Left renal pelvis (tissue), 4 donors: ENCODE measurements at places on chromosomes 11 and 22.
A peak's percentile ranks its signal among the peaks of the same experiment; 100 is the strongest.

GRCh38 chr11:125300791-125301218 is 136.3 kb downstream of the PKNOX2 start:
- no peak for DNase-seq

- DNase-seq: peak; percentile 10
These were observed 1.9 kb downstream of the SLC43A3 start for GRCh38 chr11:57424792-57425564.

DNA sequence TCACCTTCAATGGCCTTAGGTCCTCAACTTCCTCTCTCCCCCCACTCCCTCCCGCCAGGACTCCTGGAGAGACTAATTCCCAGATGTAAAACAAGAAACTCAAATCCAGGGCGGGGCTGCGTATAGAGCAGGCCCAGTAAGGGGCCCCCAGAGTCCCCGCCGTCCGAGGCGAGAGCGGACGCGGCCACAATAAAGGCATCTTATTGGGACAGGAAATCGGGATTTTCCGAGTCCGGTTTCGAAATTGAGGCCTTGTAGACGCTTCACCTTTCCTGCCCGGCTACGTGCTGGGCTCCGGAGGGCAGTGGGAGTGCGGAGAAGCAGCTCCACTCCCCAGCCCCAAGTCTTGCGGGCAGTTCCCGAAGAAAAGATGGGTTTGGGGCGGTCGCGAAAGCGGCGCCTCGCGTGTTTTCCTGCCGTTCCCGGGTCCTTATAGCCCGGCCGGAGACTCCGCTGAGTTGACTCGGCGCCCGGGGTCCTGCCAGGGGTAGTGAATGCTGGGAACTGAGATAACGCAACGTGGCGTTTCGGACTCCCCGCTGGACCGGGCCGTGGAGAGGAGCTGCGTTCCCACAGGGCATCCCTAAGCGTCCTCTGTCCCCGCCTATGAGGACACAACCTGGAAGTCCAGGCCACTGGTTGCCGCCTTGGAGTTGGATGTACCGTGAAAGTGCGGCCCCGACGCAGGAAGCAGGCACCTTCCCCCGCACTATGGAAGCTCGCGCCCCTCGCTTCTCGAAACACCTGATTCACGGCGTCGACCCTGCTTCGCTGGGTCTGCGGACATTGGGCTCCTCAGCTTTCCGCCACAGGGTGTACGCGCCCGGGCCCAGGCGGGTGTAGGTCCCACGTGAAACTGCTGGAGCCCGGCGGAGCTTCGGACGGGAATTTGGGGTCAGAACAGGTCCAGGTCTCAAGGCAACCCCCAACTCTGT is 4.8 kb upstream of the CHRM1 start:
- no peak for DNase-seq

- no peak for DNase-seq
These were observed 1.3 kb upstream of the NDUFC2 start for GRCh38 chr11:78080818-78081495.

DNA sequence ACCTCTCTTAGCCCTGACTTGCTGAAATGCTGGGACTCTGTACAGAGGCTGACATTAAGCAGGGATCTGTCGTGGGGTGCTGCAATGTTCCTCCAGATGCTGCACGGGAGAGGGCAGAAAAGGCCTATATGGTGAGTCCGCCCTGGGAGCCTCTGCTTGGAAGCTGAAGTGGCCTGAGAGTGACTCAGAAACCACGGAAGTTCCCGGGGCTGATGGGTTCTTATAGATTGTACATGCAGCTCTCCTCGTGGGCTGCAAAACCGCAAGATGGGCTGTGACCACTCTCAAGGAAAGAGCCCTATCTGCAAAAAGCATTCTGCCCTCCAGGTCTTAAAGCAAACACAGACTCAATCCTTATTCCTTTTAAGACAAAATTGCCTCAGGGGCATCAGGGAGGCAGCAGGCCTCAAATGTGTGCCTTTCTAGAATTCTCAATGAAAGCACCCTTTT is 5.8 kb upstream of the SLC43A3 start:
- DNase-seq: no peak

GRCh38 chr22:49955581-49956417 is 4.8 kb upstream of the PIM3 start:
- no peak for DNase-seq

DNA sequence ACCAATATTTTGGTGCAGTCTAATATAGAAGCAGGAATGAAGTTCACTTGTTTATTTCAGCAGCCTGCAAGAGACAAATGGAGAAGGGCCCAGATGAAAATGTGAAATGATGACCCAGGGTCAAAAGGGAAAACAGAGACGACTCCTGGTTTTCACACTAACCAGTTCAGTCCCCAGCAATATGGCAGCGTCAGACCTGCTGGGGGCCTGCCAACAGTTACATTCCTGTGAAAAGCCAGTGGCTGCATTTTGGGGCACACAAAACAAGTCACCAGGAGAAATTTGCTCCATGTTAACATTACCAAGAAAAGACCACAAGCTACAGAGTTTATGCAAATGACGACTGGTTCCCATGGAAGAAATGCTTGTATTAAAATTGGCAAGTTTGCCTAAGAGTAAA is 80.2 kb downstream of the CCDC34 start:
- DNase-seq: no peak
